PC-3 (cell line): ENCODE measurements at places on chromosomes 11 and 22.

GRCh38 chr11:71379701-71380100, 68.5 kb downstream of the DHCR7 start:
- no peak for DNase-seq

- DNase-seq, result peak; percentile 42
Measured at GRCh38 chr11:119206511-119207414, 624 bp downstream of the CBL start.

DNA sequence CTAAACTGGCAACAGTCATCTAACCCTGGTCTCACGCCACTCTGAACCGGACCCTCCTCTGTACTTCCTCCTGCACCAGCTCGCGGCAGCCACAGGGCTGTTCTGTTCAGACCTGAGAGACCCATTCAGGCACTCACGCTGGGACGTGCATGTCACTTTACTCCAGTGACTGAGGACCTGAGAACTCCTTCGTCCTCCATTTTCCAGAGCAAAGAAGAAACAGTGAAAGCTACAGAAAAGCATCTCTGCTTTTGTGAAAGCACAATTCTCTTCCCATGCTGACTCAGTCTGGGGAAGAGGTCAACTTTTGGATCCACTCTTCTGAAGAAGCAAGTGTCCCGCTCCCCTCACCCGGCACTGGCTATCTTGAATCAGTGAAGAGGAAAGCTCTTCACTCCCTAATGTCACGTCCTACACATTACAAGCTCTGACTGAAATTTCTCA, 24.5 kb downstream of the PISD start:
- no peak for DNase-seq

DNA sequence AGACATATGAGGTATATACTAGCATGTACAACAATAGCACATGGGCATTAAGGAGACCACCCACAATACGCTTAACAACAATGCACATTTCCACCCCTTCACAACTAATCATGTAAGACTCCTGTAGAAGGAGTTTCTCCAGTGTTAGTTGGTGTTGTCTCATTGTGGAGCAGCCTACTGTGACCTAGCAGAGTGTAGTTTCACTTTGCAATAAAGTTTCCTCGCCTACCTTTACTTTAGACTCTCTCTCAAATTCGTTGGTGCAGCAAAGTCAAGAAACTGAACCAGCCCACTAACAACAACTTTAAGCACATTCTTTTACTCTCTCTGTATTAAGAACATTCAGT, 863.6 kb downstream of the FAM181B start:
- no peak for DNase-seq

- DNase-seq, result no peak
Measured at GRCh38 chr22:37893583-37893983, 12.5 kb upstream of the MICALL1 start.

DNA sequence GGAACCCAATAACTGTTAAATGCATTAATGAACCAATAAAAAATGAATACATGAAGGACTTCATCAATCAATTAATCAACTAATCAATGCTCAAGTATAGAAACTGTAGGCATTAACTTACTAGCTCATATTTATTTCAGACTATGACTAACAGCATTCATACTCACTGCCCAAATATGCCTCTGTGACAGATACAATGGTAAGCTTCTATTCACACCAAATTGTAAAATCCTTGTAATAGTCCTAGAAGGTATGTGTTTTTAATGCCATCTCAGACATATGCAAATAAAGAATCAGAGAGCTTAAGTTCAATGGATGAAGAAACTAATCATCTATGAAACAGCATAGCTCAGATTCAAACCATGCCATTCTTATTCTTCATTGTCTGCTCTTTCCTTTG, 1253.6 kb upstream of the TENM4 start:
- DNase-seq, result peak; percentile 56
